Activated naive CD4-positive, alpha-beta T cell treated with anti-CD3 and anti-CD28 coated beads, Interleukin-2, amount 10 ng/mL, durations not matched to agents 7 days and 5 days (primary cell): ENCODE measurements at places on chromosomes 11 and 22.

- no peak for DNase-seq
These were observed 530.6 kb downstream of the MN1 start for GRCh38 chr22:27270818-27271510.

DNA sequence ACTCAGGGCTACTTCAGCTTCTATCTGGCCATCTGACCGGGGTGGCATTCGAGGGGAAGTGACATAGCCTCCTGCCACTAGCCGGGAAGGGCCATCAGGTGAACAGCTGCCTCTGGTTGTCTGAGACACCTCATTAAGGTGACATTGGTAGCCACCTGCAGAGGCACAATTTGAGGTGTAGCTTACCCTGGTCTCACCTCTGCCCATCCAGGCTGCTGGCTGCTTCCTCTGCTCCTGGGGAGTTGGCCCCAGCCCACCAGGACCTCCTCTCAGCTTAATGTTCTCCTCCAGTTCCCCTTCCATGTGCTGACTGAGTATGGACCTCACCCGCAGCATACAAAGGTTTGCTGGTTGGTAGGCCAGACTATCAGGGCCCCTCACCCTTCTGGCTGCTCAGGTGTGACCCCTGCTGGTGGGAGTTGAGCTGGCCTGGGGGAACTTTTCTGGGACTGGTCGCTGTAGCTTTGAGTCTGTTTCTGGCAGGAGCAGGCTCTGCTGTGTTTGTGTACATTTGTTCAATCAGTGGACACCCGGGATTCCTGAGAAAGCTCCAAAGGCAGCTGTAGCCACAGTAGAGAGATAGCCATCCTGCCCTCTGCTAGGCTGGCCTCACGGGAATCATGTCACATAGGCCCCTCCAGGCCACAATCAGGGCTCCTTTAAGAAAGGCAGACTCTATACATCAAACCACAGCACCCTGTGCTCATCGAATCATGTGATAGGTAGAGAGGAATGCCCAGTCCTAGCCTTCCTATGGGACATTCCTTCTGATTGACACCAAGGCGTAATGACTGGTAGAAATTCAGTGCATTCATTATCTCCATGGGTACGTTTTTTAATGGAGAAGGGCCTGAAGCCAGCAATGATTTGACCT is 295.1 kb upstream of the PLET1 start:
- peak; percentile 81 for DNase-seq

DNA sequence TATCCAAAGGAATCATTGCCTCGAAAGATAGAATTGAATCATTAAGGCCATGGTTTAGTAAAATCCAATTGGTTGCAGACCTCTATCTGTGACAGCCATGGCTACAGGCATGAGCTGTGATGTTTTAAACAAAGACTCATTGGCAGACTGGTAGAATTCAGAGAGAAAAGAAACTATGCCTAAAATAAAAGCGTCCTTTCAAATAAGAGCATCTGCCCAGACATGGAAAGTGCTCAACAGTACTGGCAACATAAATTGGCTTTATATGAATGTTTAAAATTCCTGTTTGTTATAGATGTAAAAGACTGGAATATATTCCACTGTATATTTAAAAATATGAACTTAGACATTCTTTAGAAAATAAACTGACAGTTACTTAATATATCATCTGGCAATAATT is 2034.2 kb downstream of the LRRC4C start:
- no peak for DNase-seq

- no peak for DNase-seq
These were observed 322.8 kb downstream of the GUCY1A2 start for GRCh38 chr11:106695506-106695905.

DNA sequence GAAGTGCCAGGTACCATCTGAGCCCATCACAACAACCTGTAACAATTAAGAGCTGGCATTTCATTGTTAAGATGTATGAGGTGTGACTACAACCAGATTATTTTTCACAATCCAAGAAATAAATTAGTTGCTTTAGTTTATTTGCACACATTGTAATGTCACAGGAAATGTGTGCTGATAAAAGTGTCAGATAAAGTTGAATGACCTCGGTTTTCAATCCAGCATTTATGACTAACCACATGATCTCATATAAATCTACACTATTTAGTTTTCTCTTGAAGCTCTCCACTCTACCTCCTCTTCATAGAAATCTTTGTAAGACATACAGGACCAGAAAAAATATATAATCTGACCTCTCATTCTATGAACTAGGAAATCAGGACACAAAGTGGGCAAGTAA is 166.2 kb downstream of the PGR start:
- DNase-seq = no peak

DNA sequence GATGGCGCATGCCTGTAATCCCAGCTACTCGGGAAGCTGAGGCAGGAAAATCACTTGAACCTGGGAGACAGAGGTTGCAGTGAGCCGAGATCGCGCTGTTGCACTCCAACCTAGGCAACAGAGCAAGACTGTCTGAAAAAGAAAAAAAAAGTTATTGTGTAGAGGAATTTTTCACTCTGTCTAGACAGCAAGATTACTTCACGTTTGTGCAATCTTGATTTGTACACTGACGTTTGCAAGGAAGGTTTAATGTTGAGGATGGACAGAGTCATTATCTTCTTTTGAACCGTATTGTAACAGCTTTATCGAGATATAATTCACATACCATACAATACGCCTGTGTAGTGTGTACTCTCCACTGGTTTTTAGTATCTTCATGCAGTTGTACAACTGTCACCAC is 3.7 kb downstream of the CTTN start:
- no peak for DNase-seq

DNA sequence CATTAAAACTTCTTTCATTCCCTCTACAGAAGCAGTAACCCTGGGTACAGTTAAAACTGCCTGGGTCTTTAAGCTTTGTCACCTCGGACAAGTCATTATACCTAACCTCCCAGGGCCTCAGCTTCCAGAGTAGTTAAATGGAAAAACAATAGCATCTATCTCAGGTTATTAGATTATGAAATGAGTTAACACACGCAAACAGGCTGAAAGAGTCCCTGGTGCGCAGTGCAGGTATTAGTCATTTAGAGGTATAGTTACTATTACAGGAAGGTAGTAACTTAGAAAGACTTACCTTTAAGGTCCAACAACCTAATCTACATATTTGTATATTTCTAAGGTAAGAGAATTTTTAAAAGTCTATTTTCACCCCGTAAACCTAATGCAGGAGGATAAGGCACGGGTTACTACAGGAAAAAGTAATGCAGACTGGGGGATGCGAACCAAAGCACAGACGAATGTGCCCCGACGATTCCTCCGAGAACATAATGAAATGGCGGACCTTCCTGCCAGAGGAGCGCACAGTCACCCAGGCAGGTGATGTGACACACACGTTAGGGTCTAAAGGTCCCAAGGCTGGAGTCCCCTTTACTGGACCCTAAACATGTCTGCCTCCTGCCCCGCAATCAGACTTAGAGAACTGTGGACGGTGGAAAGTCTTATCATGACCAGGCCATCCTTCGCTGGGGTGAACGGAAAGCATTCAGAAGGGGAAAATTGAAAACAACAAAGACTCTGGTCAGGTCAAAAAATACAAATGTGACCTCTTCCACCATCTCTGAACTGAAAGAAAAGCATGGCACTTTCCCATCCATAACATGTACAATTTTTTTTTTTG is 1.3 kb downstream of the NAP1L4 start:
- peak; percentile 57 for DNase-seq

DNA sequence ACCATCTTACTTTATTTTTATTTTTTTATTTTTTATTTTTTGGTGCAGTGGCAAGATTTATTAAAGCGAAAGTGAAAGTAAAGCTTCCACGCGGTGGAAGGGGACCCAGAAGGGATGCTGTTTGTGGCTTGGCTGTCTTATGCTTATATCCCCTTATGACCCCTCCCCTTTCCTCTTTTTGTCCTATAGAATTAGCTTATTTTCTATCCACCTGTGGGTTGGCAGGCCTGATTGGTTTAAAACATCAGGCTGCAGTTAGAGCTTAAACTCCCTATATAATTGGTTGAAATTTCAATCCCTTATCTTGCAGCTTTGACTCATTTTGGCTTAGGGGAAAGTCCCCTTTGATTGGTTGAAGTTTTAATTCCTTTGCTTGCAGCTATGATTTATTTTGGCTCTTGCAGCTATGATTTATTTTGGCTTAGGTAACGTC is 50.5 kb downstream of the NNMT start:
- peak; percentile 27 for DNase-seq
